H7 (cell line): ENCODE measurements at places on chromosomes 6 and 20. TPM values are rescaled to one million over a fixed set of nuclear protein-coding genes. Genes with fewer than 3 reads are reported as not detected.

Gene PDE10A
- total RNA-seq: 1.1 and 1.6 TPM in 2 replicates

Gene C6orf15
- total RNA-seq: not detected in 2 replicates

Gene RIPOR3
- 1.1 and 4.2 TPM in 2 replicates for total RNA-seq

Gene FNDC11
- 6.4 and 8.0 TPM in 2 replicates for total RNA-seq

Gene DZANK1
- total RNA-seq: 1.7 and 2.8 TPM in 2 replicates

Gene GLP1R
- 0.18 and 0.87 TPM in 2 replicates for total RNA-seq

Gene GGTLC1
- total RNA-seq: not detected in 2 replicates

Gene BPI
- not detected in 2 replicates for total RNA-seq

- peak; percentile 6 for DNase-seq
These were observed 228.0 kb upstream of the PLN start for GRCh38 chr6:118319894-118320649.

- DNase-seq: no peak
These were observed 11.2 kb downstream of the AARS2 start for GRCh38 chr6:44301782-44302564.

DNA sequence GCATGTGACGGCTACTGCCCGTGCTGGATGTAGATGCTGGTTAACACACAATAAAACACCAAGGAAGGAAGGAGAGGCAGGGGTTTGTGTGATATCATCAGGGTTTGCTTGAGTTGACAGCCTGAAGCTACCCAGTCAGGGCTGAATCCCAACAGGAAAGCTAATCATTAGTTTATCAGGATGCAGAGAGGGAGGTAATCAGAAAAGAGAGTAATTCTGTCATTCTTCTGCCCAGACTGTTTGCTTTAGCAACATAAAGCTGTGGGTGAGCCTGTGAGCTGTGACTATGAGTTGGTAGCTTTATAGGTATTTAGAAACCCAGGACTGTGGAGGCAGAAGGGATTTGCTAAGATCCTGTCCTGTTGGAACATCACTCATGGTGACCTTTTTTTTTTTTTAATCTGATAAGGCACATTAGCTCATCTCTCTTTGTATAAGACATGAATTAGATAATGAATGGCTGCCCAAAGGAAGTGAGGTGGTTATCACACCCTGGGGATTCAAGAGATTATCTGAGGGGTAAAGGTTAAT is 79.3 kb downstream of the CAP2 start:
- no peak for DNase-seq

DNA sequence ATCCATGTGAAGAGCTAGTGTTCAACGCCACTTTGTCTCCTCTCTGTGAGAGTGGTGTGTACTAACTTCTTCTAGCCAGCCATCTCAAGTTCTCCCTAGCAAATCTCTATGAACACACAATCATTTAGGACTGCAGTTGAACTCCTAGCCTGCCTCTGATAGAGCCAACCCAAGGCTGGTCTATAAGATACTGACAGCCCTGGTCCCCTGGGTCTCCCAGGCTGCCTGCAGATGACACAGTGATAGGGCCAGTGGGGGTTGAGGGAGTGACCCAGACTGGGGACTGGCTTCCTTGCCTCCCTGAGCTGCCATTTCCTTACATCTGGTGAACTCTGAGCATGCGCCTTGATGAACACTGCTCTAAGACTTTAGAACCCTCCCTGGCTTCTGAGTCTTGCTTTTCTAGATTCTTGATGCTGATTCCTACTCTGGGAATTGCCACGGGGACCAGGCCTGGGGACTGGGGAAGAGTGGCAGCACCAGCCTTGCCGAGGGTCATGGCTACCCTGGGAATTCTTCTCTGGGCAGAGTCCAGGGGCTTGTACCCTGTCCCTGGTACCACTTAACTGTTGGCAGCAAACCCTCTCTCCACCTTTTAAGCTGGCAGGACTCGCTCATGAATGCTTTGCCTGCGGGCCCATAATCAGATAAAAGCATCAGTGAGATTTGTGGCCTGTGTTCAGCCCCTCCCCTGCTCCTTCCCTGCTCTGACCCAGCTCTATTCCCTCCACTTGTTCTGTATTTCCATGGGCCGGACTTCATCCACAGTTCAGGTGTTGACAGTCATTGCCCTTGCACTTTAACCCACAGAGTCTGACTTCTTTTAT is 130.8 kb upstream of the CHD6 start:
- no peak for DNase-seq

DNA sequence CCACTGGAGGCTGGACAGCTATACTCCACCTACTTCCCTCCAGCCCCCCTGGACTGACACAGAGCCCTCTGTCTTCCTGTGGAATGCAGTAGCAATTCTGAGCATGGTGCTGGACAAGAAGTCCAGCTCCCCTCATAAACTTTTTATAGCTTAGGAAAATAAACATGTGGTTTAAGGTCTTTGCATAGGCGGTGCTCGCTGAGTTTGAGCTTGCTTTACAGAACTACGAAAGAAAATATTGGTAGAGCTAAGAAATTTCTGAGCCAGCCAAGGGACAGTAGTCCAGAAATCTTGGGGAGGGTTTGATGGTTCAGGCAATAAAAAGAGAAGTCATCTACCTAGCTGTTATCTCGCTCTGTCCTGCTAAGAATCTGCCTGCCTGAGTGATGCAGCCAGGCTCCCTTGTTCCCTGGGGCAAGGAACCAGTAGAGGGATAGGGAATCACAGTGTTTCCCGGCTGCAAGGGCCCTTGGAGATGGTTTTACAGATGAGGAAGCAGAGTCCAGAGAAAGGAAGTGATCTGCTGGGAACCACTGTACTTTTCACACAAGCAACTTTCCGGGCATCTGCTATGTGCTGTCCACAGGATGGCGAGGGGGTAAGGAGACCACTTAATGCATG is 343.4 kb downstream of the CDC5L start:
- no peak for DNase-seq

DNA sequence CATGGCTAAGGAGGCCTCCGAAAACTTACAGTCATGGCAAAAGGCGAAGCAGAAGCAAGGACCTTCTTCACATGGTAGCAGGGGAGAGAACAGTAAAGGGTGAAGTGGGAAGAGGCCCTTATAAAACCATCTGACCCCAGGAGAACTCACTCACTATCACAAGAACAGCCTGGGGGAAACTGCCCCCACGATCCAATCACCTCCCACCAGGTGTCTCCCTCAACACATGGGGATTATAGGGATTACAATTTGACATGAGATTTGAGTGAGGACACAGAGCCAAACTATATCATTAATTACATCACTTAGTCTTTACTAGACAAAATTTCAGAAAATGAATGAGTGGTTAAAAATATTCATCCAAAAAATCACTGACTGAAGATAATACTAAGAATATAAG is 453.6 kb downstream of the COL12A1 start:
- no peak for DNase-seq

DNA sequence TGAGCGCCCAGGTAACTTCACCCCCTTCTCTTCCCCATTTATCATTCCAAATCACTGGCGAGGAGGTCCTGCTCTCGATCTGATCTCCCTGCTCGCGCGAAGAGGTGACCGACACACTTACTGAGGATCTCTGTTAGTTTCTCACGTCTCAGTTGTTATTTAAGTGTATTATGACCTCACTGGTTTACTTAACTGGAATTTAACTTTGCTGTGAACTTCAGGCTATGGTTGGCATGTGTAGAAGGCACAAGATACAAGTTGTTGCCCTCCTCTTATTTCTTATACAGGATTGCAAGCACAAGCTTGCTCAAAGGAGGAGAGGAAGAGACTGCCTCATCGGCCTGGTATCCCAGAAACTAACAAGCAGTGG is 1.2 kb downstream of the RNF217 start:
- peak; percentile 16 for DNase-seq

DNA sequence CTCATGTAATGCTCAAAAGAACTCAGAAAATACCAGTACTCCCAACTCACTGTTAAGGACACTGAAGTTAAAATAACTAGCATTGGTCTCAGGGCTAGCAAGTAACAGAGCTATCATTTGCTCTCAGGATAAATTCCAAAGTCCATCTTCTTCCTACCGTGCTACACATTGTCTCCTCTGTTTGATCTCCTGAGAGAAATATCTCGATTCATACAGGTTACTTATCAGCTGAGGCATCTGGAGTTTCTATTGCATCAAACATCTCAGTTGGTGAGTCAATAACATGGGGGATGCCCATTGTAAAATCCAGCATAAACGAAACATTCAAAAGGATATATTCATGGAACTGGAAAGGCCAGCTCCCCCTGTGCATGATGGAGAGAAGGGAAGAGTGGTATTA is 147.4 kb downstream of the BACH2 start:
- DNase-seq: no peak

GRCh38 chr6:136647363-136647852 is 97.2 kb upstream of the MAP7 start:
- DNase-seq: no peak
